ENCODE measurements at places on chromosomes 4 and X. TPM values are rescaled to one million over a fixed set of nuclear protein-coding genes. Genes with fewer than 3 reads are reported as not detected.

ENPP6 gene
- 32.0 TPM for total RNA-seq

PAGE2B gene
- total RNA-seq = not detected

SMS gene
- 24.1 TPM for total RNA-seq

AKAP4 gene
- not detected for total RNA-seq

RIPPLY1 gene
- total RNA-seq = not detected

TMSB15B gene
- 2.3 TPM for total RNA-seq

DKK2 gene
- total RNA-seq = 18.4 TPM

HNRNPDL gene
- 177 TPM for total RNA-seq

EXOC1L gene
- not detected for total RNA-seq

OPHN1 gene
- 27.1 TPM for total RNA-seq

DNA sequence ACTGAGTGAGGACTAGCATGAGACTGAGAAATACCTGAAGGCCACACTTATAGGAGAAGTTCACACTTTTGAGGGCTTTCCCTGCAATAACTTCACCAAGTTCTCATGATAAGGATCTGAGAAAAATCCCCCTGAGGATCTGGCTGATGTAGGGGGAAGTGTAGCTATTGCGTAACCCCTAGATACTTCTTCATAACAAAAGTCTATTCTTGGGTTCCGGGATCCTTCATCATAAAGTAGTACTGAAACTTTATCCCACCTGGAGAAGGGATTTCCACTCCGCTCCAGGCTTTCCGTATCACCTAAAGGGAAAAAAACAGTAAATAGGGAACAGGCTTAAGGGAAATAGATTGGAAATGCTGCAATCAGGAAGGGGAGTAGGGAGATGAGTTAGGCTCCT, 13.3 kb downstream of the USP27X start:
- DNase-seq = no peak

DNA sequence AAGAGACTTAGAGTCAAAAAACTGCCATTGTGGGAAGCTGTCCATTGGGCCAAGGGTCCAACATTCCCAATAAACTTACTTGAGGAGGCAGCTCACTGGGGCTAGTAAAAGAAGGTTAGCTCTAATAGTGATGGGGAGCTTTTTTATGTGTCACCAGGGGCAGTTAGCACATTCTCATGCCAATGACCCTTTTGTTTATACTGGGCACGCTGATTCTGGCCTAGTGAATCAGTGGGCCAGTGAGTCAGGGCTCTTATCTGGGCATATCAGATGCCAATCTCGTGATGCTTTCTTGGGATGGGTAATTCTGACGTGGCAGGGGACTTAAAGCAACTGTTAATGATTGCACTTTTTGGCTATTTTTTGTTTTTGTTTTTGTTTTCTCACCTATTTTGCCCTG, 27.8 kb downstream of the TCEAL1 start:
- DNase-seq = no peak

GRCh38 chrX:110397904-110398303, 39.3 kb downstream of the RTL9 start:
- DNase-seq = no peak

- DNase-seq = no peak
These were observed 226.2 kb downstream of the FSTL5 start for GRCh38 chr4:161937596-161937995.

DNA sequence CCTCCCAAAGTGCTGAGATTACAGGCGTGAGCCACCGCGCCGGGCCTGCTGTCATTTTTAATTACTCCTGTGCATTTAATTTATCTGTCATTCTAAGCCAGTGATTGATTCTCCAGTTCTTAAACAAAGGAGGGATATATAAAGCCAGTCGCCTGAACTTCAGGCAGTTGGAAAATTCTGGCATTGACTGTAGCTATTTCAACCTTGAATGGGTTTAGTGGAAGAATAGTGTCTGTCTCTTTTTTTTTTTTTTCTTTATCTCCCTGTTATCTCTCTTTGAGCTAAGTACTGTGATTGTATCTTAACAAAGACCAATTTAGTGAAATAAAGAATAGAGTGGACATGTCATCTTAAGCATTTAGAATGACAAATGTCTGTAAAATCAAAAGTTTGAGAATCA, 11.0 kb downstream of the NEIL3 start:
- DNase-seq = no peak

- no peak for DNase-seq
These were observed 29.6 kb upstream of the ERVMER34-1 start for GRCh38 chr4:52780617-52781354.

DNA sequence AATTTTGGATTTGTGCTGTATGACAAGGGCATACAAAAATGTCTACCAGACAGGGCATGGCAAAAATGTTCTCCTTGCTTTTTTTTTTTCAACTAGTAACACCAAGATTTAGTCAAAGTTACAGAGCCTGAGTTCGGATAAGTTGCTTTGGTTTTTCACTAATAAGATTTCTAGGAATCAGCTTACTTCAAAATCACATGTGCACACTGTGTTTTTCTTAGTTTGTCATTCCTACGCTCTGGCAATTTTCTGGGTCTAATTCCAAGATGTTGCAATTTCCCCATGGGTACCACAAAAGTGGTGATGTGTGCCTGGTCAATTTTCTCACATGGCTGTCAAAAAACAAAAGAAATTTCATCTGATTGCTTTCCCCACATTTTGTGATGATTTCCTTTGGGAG, 6.3 kb downstream of the C1QTNF7 start:
- peak; percentile 65 for DNase-seq

DNA sequence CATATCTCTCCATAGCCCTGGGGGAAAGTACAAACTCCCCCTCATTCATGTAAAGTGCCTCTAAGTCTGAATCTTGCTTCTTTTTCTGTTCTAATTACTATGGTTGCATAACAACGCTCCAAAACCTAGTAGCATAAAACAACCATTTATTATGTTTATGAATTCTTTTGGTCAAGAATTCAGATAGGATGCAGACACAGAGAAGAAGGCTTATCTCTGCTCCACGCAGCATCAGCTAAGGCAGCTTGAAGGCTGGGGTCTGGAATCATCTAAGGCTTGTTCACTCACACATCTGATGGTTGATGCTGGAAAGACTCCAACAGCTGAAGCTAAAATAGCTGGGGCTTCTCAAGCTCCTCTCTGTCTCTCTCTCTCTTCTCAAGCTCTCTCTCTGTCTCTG, 564.5 kb downstream of the ZNF674 start:
- DNase-seq = no peak

DNA sequence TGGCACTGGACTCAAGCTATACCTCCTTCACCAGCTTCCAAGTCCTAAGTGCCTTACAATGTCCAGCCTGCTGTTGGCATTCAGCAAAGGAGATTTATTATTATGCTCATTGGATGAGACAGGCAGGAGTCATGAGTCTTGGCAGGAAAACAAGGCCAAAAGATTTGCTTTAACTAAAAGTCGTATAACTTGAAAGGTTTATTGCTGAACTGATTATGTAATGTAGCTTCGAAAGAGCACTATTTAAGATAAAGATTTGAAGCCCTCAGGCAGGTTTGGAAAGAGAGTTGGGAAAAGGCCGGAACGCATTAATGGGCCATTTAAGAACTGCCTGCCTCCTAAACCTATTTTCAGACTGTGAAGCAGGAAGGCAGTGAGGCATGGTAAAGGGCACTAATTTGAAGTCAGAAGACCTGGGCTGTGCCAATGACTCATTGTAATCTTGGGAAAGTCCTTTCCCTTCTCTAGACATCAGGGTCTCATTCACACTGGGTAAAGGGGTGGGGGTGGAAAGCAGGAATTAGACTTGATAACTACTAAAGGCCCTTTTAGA, 280.5 kb upstream of the EDA2R start:
- no peak for DNase-seq

- no peak for DNase-seq
These were observed 46.5 kb downstream of the EVC start for GRCh38 chr4:5757536-5757935.

DNA sequence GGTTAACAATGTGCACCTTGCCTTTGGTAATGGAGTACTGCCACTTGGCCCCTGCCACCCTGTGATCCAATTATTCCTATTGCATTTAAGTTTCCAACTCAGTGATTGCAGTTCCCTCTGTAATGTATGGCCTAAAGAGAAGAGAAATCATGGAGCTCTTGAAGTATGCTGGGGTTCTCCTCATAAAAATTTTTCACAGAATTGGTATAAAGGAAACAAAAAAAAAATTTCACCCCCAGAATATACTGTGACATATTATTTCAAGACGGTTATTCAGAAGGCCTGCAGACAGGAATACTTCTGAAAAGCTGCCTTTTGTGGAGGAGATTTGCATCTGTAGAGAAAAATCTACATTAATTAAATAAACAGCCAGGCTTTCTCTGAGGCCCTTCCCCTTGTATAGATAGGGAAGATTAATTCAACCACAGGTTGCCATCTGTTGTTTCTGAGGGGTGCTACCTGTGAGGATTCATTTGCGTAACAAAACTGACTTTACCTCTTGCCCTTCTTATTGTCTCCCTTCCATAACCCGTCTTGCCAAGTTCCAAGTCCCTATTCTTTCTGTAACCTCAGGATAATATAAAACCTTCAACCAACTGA, 94.8 kb upstream of the LANCL3 start:
- DNase-seq = no peak

DNA sequence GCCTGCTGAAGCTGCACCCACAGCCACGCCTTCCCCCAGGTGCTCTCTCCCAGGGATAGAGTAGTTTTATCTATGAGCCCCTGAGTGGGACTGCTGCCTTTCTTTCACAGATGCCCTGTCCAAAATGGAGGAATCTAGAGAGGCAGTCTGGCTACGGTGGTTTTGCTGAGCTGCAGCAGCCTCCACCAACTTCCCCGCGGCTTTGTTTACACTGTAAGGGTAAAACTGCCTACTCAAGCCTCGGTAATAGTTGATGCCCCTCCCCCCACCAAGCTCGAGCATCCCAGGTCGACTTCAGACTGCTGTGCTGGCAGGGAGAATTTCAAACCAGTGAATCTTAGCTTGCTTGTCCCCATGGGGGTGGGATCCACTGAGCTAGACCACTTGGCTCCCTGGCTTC, 84.5 kb downstream of the PRKG2 start:
- DNase-seq = no peak

DNA sequence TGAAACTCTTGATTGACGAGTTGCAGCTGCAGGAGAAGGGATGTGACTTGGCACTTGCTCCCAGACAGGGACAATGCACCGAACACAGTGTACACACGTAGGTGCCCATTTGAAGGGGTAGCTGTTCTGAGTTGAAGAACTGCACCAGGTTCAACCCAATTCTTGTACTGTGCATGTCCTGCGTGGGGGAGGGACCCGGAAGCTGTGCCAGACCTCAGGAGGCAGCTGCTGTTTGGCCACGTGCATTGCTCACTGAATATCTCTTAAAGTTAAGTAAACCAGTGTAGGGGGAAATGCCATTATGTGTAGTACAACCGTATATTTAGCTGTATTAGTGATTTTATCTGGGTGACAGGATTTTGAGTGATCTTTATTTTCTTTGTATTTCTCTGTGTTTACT, 12.0 kb upstream of the RBBP7 start:
- no peak for DNase-seq

DNA sequence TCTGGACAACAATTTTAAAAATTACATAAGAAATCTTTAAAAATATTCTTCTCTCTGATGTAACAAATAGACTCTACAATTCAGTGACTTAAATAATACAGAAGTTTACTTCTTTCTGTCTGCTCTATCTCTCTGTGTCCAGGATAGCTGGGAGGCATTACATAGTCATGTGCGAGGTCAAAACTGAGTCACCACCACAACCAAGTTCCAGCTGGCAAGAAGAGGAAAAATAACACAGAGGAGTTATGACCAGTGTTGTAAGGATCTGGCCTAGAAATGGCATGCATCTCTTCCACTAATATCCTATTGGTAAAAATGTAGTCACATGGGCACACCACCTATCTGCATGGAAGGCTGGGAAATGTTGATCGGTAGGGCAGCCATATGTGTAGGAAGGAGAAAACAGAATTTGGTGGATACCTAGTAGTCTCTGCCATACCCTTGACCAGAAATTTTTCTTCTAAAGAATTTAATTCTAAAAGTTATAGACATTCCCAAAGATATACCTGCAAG, 39.4 kb upstream of the WDFY3 start:
- DNase-seq = no peak

GRCh38 chr4:83174844-83175414, 60.4 kb upstream of the PLAC8 start:
- no peak for DNase-seq

GRCh38 chr4:150006197-150006596, 72.0 kb upstream of the DCLK2 start:
- no peak for DNase-seq

DNA sequence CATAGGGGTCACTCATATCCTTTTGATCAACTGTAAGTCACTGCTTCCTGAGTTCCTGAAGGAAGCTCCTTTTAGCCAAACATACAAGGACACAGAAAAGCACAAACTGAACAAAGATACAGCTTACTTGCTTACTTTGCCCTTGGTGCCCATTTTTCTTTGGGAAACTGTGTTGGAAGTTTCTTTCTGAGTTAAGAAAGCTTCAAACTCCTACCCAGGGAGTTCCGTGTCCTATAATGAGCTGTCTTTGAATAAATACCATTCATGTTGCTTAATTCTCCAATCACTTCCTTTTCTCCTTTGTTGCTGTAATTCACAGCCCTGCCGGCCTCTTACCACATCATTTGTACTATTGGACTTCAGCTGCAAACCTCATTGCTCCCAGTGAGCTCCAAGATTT, at the start of gene ADH4:
ADH4 (minus strand) TSS at position 228 of the 400 bp plus-strand sequence; CDS start at position 153, 75 bp downstream.
- DNase-seq = no peak

DNA sequence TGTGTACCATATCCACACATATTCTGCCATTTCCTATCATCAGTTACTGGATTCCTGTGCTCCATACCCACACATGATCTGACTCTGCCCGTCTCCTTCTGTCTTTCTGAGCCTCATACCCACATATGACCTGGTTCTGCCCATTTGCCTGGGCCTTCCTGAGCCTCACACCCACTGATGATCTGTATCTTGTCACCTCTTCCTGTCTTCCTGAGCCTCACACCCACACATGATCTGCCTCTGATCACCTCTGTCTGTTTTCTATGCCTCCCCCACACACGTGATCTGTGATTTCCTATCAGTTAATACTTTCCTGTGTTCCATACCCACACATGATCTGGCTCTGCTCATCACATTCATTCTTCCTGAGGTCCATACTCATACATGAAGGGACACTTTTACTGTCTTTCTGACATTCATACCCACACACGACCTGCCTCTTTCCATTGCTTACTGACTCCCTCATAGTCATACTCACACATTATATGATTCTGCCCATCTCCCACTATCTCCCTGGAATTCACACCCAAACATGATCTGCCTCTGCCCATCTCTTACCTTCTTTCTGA, 32.5 kb downstream of the SCML1 start:
- no peak for DNase-seq

GRCh38 chr4:81040012-81040659, 9.6 kb downstream of the BMP3 start:
- no peak for DNase-seq

- DNase-seq = no peak
These were observed 3.8 kb downstream of the PHOX2B start for GRCh38 chr4:41744572-41745291.

Measured in tibial nerve (tissue), 4 donors.